ENCODE measurements at places on chromosomes 6 and 20.
A peak's percentile ranks its signal among the peaks of the same experiment; 100 is the strongest.

DNA sequence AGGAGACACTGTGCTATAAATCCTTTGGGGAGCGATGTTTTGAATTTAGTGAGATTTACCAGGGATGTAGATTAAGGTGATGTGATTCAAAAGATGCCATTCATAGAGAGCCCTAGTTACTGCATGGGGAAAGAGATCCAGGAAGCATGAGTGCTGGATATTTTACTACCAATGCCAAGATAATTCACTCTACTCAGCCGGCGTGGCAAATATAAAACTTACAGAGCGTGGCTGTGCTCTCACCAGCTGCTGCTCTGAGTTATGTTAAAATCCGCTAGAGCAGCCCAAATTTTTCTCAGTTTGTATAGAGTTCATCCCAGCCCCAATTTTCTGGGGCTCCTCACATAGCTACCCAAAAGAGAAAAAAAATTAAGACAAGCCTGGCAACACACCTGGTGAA lies 48.6 kb downstream of the BFSP1 start:
- DNase-seq, result no peak

DNA sequence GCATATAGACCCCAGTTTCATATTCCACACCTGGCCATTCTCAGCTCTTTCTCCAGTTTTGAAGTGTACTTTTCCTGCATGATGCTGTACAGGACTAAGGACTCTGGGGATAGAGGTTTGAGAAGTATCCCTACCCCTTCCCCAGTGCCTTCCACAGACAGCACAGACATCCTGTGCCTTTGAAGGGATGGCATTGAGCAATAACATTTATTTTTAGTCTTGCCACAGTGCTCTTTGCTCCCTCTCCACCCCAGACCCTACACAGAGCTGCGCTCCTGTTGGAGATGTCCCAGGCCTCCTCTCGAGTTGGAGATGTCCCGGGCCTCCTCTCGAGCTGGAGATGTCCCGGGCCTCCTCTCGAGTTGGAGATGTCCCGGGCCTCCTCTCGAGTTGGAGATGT lies 275.8 kb downstream of the FARS2 start:
- no peak for DNase-seq

DNA sequence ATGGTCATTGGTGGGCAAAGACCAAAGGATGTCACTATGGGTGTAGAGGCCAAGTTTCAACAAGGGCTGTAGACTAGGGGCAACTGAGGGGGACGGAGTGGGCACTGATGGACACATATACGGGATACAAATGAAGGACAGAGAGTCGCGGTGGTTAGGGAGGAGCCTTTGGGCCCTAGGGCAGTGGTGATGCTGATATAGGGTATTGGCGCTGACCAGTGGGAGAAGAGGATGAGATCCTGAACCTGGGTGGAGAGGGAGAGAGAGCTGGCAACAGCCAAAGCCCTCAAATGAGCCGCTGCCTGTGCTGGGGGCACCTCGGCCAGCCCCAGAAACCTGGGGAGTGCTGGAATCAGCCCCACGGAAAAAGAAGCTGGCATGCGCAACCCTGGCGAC lies 1.6 kb downstream of the CDH22 start:
- no peak for DNase-seq

GRCh38 chr20:63628246-63628975 lies 1.5 kb upstream of the GMEB2 start:
- no peak for DNase-seq

DNA sequence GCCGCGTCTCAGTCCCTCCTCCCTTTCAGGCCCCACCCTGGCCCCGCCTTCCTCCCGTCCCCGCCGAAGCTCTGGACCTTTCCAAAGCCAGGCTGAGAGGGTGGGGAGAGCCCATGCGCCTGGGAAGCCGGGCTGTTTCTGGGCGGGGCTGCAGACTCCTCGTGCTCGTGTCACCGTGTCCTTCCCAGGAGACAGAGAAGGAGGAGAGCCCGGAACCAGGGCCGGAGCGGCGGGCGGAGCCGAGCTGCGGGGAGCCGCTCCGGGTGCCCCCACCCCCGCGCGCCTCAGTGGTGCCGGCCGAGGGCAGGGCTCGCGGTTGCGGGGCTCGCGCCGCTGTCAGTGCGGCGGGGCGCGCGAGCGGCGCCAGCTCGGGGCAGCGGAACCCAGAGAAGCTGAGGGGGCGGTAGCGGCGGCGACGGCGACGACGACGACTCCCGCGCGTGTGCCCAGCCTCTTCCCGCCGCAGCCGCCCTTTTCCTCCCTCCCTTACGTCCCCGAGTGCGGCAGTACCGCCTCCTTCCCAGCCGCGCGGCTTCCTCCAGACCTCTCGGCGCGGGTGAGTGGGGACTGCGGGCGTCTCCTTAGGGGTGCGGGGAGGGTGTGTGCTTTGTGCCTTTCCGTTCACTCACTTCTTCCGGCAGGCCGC lies at the start of gene RALY:
Gene RALY (plus strand): TSS at position 336 of the 646 bp plus-strand sequence. CDS start 78,164 bp downstream, outside the sequence.
- DNase-seq, result peak; percentile 92

- DNase-seq, result no peak
Measured at GRCh38 chr6:148441454-148441911, 98.8 kb downstream of the SASH1 start.

DNA sequence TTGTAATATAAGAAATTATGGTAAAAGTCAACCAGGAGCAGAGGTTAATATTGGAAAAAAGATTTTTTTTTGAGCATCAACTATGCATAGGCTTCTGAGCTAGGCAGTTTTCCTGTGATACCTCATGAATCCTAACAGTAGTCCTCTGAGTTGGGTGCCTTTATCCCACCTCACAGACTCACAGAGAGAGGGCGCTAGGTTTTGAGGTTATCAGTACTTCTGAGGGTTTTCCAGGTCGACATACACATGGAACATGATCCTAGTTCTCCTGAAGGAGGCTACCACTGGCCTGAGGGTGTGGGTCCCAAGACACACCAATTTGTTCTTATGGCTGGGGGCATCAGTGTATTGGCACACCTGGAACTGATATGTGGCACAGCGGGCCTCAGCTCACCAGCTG lies 358.8 kb upstream of the JAG1 start:
- DNase-seq, result no peak

DNA sequence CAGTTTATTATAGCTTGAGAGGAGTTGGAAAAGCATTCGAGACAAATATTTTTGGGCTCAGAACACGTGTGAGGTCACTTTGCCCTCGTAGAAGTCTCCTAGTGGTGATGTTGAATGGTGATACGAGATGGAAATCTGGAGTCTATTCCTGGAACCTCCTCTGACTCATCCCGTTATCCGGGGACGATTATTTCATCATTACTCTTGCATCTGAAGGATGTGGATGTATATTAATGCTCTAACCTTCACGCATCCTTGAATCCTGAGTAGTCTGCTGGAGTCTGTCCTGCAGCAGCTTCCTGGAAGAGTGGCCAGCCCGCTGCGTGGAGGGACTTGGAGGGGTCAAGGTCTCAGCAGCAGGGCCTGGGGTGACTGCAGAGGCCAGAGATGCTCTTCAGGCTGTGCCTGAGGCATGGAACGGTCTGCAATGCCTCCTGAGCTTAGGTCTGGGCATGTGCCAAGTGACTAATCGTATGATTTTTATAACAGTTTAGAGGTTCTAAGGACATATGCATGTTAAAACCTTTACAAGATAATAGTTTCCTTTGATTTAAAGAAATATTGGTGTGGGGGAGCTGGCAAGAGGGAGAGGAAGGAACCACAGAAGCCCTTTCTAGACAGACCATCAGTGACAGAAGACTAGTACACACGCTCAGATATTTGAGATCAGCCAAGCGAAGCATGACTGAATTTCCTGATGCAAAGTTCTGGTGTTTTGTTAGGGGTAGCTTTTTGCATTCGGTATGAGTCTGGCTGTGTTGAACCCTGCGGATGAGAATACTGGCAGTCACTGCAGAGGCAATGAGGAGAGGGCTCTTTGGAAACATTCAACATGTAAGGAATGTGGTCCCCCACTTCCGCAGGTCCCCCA lies 400.2 kb downstream of the QKI start:
- no peak for DNase-seq

DNA sequence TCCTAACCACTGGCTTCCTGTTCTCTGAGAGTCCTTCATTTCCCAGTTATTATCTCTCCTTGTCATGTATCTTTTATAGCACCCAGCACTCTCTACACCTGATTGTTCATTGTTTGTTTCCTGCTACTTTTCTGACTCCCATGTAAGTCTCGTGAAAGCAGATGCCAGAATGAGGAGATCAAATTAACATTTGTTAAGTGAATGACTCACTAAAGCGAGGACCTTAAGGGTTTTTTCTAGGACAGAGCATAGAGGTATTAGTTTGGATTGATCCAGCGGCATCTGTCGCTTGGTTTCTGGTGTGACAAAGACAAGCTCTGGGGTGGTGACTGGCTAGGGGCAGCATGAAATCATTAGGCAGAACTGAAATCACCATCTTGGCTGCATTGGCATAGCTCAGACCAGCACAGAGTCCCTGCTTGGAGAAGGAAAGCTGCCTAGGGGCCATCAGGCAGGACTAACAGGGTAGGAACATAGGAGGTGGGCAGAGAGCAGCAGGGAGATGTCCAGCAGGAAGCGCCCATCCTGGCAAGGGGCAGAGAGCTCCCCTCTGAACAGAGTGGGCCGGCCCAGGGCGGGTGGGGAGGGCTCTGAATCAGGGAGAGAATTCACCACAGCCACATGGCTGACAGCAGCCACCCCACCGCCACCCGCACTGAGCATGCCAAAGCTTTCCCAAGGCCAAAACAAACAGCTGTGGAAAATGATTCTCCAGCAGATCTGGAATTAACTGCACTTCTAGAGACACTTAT lies 97.1 kb upstream of the CEP85L start:
- no peak for DNase-seq

DNA sequence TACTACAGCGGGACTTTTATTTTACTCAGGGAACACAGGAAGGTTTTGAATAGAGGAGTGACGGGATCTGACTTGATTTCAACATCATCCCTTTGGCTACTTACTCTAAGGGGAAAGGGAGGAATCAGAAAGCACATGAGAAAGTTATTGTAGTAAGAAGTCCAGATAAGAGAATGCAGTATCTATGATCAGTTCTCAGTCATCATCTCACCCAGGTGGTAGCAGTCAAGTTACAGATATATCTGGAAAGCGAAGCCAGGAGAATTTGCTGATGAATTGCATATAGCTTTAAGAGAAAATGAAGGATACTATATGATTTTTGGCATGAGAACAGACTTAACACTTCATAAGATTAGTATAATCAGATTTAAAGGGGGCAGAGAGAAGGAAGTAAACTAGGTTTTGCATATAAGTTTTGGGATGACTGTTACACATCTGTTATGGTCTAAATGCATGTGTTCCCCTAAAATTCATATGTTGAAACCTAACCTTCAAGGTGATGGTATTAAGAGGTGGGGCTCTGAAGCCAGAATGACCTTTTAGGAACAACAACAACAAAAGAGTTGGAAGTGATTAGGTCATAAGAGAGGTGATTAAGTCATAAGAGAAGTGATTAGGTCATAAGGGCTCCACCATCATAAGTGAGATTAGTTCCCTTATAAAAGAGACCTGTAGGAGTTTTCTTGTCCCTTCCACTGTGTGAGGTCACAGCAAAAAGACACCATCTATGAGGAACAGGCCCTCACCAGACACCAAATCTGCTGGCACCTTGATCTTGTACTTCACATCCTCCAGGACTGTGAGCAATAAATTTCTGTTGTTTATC lies 6.7 kb downstream of the RAD21L1 start:
- no peak for DNase-seq

- DNase-seq, result no peak
Measured at GRCh38 chr6:20160541-20161283, 51.6 kb downstream of the MBOAT1 start.

GRCh38 chr6:70196531-70196930 lies 106.4 kb downstream of the COL9A1 start:
- no peak for DNase-seq

DNA sequence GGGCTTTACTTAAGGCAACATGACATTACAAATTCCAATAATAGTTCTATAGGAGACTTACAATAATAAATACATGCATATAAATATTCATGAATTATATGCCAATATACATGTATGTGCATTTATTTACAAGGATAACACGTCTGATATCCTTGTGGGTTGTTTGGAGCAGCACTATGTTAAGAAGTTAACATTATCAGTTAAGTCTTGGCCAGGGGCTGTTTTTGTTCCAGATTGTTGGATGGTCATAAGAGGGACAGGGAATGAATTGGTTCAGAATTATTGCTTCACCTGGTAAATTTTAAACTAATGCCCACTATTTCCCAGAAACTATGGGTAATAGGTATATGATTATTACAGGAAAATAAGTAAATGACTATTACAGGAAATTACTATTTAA lies 81.3 kb upstream of the MMS22L start:
- DNase-seq, result no peak

DNA sequence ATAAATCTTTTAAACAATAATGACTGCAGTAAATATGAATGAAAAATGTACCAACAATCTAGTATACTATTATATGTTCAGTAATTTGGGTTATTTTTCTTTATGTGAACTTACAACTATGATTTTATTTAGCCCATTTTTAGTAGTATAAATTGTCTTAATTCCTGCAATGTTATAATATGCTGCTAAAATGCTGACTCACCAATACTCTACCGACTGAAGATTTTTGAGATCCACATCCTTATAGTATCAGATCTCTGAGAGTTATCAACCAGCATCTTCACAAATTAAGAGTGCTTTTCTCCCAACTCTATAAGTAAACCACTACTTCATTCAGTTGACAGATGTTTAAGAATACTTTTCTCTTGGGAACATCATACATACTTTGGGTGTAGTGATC lies 16.6 kb downstream of the CDC40 start:
- DNase-seq, result no peak
